ENCODE measurements at places on chromosomes 4 and X.

DNA sequence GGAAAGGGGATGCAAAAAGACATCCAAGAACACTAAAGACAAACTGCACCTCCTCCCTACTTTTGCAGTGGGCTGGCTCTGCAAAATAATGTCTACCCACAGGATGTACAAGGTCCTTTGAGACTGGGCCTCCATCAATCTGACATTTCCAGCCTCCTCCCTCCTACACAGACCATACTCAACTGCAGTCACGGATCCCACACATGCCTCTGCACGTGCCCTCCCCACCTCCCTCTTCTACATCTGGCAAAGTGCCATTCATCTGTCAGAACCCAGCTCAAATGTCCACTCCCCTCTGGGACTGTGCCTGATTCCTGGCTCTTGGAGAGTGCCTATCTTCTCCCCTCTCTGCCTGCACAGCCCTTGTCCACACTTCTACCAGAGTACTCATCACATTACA is 50.3 kb downstream of the CHRDL1 start:
- DNase-seq, result no peak

DNA sequence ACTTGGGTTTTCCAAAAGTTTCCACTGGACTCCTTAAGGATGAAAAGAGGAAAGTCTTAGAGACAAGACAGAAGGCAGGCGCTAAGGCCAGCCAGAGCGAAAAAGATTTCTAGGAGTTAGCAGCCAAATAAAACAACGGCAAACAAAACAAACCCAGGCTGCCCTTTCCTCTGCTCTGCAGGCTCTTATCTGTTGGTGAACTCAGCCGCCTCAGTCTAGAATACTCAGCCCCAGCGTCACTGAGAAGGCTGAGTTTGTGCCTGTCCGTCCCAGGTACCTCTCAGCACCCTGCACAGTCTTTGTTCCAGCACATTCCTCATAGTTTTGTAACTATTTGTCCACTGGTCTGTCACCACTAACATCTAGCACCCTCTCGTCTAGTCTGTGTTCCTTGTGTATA is 75.6 kb upstream of the FAM9C start:
- DNase-seq, result no peak

- DNase-seq, result no peak
These were observed 316.2 kb downstream of the UNC5C start for GRCh38 chr4:95232358-95233156.

- DNase-seq, result no peak
These were observed 3.2 kb upstream of the AREG start for GRCh38 chr4:74441744-74442143.

DNA sequence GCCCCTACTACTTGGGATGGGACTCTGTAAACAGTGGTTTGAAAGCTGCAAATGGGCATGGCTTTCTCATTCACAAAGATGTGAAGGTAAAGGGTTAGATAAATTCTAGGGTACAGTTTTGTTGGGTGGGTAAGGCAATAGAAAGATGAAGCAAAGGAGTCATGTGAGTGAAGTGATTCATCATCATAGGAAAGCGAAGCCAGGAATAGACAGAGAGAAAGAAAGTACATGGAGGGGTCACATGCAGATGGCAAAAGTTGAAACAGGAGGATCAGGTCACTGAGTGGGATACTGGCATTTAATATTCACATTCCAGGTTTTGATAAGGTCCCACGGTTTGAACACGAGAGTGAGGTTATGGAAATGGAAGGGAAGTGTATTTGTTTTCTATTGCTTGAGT is 8.2 kb upstream of the ABCG2 start:
- DNase-seq, result no peak

DNA sequence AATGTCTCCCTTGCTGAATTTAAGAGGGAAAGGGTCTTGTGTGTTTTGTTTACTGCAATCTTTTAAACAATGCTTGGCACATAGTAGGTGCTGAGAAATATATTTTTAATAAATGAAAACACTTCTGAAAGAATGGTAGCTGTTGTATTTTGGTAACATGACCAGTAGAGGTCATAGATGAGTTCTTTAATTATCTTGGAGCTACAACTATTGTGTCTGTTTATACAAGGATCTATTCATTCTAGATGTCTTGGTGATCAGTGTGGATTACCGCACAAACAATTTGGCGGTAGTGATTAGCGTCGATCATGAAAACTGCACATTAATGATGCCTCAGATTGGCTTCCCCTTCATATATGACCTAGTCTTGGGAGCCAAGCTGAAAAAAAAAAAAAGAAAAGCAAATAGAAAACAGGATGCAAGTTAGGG is 21.4 kb upstream of the SCRG1 start:
- DNase-seq, result no peak

GRCh38 chr4:7356667-7357310 is 77.9 kb downstream of the PSAPL1 start:
- DNase-seq, result no peak

- no peak for DNase-seq
These were observed 25.4 kb upstream of the TNIP3 start for GRCh38 chr4:121189326-121190215.

- no peak for DNase-seq
These were observed 23.8 kb upstream of the ADH7 start for GRCh38 chr4:99458911-99459447.

GRCh38 chr4:46379101-46379500 is 10.8 kb downstream of the GABRA2 start:
- no peak for DNase-seq

GRCh38 chr4:77820649-77821561 is 1.7 kb upstream of the CNOT6L start:
- no peak for DNase-seq

Data from NCI-H187 (cell line).